ENCODE measurements at places on chromosomes 7 and 10. TPM values are rescaled to one million over a fixed set of nuclear protein-coding genes. Genes with fewer than 3 reads are reported as not detected.
A peak's percentile ranks its signal among the peaks of the same experiment; 100 is the strongest.

DNA sequence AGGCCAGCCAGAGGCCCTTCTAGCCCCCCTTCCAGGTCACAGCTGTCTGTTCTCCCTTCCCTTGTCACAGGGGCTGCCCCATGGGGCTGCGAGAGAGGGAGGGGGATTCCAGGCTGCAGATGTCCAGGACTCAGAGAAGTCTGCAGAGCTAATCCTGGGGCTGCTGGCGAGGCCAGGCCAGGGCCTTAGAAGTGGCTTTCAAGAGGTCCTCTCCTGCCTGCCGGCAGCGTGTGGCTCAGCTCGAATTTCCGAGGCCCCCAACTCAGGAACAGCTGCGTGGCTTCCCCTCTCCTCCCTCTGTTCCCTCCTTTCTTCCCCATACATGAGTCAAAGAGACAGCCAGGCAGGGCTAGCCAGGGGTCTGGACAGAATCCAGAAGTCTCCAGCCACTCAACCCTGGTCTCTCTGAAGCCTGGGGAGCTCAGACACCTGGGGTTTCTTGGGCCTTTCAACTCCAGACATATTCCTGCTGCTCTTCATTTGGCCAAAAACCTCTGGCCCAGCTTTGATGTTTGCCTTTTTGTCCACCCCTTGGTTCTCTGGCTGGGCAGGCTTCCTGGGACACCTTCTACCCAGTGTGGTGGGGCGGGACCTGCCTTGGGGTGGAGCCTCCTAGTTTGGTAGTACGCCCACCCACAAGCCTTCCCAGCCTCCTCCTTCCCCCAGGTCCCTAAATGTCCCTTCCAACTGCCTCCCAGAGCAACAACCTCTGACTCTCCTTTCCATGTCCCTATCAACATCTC lies 21.8 kb upstream of the EIF5AL1 start:
- H3K27me3 ChIP-seq: no peaks in the 10 kb centered on the region
- DNase-seq: no peak
- H3K27ac ChIP-seq: peak overlapping the region; percentile 55
- H3K4me1 ChIP-seq: no peaks in the 10 kb centered on the region
- no peak overlapping the region for H3K4me3 ChIP-seq

The TRRAP gene
- total RNA-seq: 39.0 TPM

The CALML5 gene
- 31.0 TPM for total RNA-seq

The PIK3CG gene
- total RNA-seq: 5.4 TPM

The FGFR2 gene
- 31.8 TPM for total RNA-seq

DNA sequence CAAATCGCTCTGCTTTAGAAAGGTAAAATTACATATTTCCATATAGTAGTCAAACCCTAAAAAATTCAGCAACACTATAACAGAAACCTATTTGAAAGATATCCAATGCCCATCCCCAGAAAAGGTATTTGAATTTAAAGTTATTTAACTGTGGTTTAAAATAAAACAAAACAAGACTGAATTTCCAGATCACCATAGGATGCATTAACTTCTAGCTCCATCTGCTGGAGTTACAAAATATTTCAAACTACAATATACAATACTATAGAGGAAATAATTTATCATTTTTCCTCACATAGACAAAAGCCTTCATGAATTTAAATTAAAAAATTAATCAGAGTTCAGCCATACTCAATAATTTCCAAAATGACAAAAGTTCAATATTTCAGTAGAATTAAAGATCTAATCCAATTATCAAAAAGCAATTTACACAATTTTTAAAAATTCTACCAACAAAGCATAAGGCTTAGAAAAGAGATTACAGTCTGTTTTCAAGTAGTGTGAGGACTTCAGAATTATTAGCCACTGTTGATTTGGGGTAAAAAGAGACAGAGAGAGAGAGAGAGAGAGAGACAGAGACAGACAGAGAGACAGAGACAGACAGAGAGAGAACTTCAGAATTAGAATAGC lies 75.9 kb downstream of the LMBR1 start:
- no peak overlapping the region for H3K4me3 ChIP-seq
- H3K36me3 ChIP-seq: no peaks in the 10 kb centered on the region
- DNase-seq: no peak

The AKR1E2 gene
- total RNA-seq: 12.1 TPM

GRCh38 chr7:17598846-17599245 lies 300.4 kb downstream of the AHR start:
- DNase-seq: no peak
- H3K27ac ChIP-seq: no peak overlapping the region
- H3K4me1 ChIP-seq: no peaks in the 10 kb centered on the region
- no peak overlapping the region for H3K4me3 ChIP-seq
- H3K36me3 ChIP-seq: no peaks in the 10 kb centered on the region

- H3K4me1 ChIP-seq: peaks cover 8% of the 10 kb centered on the region
- DNase-seq: no peak
- no peak overlapping the region for H3K27ac ChIP-seq
- H3K36me3 ChIP-seq: no peaks in the 10 kb centered on the region
- H3K27me3 ChIP-seq: no peaks in the 10 kb centered on the region
- H3K4me3 ChIP-seq: no peak overlapping the region
Observed at GRCh38 chr7:6641305-6642035, 4.4 kb downstream of the ZNF316 start.

- no peaks in the 10 kb centered on the region for H3K27me3 ChIP-seq
- no peaks in the 10 kb centered on the region for H3K36me3 ChIP-seq
- H3K4me3 ChIP-seq: no peak overlapping the region
- DNase-seq: no peak
- H3K27ac ChIP-seq: peak overlapping the region; percentile 75
Observed at GRCh38 chr10:103896225-103896624, 21.8 kb downstream of the STN1 start.

Measured in breast epithelium (tissue), 4 donors.